ENCODE measurements at places on chromosomes 13 and 19. TPM values are rescaled to one million over a fixed set of nuclear protein-coding genes. Genes with fewer than 3 reads are reported as not detected.

The SLC10A2 gene
- not detected for total RNA-seq

The FOXO1 gene
- 5.9 TPM for total RNA-seq

The ZNF431 gene
- total RNA-seq, result 4.8 TPM

The AP1M1 gene
- 68.3 TPM for total RNA-seq

The MAB21L1 gene
- total RNA-seq, result not detected

The ZNF681 gene
- not detected for total RNA-seq

The RNF225 gene
- not detected for total RNA-seq

The PET100 gene
- total RNA-seq, result 51.4 TPM

The NLRP5 gene
- 0.03 TPM for total RNA-seq

The CGB8 gene
- total RNA-seq, result 1.9 TPM

The AP1M2 gene
- total RNA-seq, result 40.1 TPM

The ZNF563 gene
- not detected for total RNA-seq

The CALR3 gene
- not detected for total RNA-seq

The PRR22 gene
- 2.9 TPM for total RNA-seq

The CEACAM4 gene
- total RNA-seq, result not detected

The ZNF266 gene
- 3.2 TPM for total RNA-seq

The GSX1 gene
- not detected for total RNA-seq

The ERICH4 gene
- not detected for total RNA-seq

The TDRD12 gene
- total RNA-seq, result 0.18 TPM

The ZNF728 gene
- total RNA-seq, result not detected

The ADGRL1 gene
- 5.2 TPM for total RNA-seq
